DMS153 (cell line): ENCODE measurements at places on chromosomes 1 and 21.

DNA sequence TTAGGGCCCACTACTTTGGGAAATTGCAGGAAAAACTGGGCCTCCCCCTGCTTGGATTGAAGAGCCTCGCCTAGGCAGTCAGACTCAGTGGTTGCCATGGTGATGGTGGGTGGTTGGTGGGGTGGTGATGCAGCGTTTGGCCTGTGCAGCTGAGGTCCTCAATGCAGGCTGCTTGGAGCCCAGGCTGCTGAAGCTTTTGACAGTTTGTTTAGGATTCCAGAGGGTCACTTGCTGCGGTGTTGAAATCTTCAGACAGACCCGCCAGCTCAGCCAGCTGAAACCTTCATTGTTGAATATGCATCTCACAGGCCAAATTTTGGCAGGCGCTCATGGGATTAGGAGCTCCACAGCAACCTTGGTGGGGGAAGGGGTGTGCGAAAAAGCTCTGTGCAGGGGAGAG is 67.9 kb downstream of the CACNA1E start:
- DNase-seq = no peak

DNA sequence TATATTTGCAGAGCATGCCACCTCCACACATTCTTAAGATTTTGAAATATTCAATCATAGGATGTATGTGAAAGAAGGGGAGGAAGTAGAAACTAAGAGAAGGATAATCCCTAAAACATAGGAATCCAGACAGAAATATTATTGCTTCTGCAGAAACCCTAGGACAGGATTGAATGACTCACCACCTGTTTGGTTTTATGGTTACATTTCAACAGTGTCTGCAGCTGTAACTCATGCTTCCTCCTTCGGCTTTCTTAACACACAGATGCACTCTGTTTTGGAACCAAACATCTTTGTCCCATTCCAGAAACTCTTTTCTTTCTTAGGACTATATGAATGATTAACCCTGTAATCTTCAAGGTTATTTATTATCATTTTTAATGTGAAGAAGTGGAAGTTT is 20.7 kb downstream of the RGS7 start:
- no peak for DNase-seq

DNA sequence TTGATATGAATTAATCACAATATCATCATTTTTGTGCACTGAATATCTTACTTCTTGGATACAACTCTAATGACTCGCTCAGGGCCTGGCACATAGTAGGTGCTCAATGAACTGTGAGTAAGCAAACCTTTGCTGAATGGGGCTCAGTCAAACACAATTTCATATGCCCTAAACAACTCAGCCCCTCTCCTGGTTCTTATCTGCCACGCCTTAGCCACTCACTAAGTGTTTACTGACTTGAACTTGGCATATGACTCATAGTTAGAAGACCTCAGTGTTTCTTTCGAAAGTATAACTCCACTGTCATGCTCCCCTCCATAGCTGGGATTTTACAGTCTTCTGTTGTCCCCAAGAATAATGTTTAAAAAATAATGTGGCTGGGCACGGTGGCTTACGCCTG is 4.8 kb upstream of the IFNLR1 start:
- no peak for DNase-seq

- DNase-seq = no peak
Observed at GRCh38 chr1:41239988-41240610, 2.0 kb downstream of the SCMH1 start.
